Activated naive CD4-positive, alpha-beta T cell treated with anti-CD3 and anti-CD28 coated beads, Interleukin-2, amount 50 U/mL, for 72 hours (primary cell): ENCODE measurements at places on chromosomes 6 and 20. TPM values are rescaled to one million over a fixed set of nuclear protein-coding genes. Genes with fewer than 3 reads are reported as not detected.

LATS1 gene
- total RNA-seq, result 29.4 TPM

PEDS1 gene
- total RNA-seq, result 14.8 TPM

CD83 gene
- total RNA-seq, result 13.8 TPM

PLCB4 gene
- not detected for total RNA-seq

DLL1 gene
- total RNA-seq, result 1.1 TPM

CDSN gene
- not detected for total RNA-seq

PRICKLE4 gene
- total RNA-seq, result 0.60 TPM

LPA gene
- total RNA-seq, result not detected

VGLL2 gene
- total RNA-seq, result not detected

LST1 gene
- total RNA-seq, result 21.6 TPM

THEMIS gene
- total RNA-seq, result 50.8 TPM

PCSK2 gene
- total RNA-seq, result not detected

RAD21L1 gene
- total RNA-seq, result 0.25 TPM

OPRL1 gene
- 0.32 TPM for total RNA-seq

NRSN1 gene
- total RNA-seq, result not detected

PTCRA gene
- not detected for total RNA-seq

TINAG gene
- total RNA-seq, result not detected

AKAP12 gene
- total RNA-seq, result 0.36 TPM

GRIK2 gene
- not detected for total RNA-seq

SLA2 gene
- 33.7 TPM for total RNA-seq
